ENCODE measurements at places on chromosomes 11 and 22.

DNA sequence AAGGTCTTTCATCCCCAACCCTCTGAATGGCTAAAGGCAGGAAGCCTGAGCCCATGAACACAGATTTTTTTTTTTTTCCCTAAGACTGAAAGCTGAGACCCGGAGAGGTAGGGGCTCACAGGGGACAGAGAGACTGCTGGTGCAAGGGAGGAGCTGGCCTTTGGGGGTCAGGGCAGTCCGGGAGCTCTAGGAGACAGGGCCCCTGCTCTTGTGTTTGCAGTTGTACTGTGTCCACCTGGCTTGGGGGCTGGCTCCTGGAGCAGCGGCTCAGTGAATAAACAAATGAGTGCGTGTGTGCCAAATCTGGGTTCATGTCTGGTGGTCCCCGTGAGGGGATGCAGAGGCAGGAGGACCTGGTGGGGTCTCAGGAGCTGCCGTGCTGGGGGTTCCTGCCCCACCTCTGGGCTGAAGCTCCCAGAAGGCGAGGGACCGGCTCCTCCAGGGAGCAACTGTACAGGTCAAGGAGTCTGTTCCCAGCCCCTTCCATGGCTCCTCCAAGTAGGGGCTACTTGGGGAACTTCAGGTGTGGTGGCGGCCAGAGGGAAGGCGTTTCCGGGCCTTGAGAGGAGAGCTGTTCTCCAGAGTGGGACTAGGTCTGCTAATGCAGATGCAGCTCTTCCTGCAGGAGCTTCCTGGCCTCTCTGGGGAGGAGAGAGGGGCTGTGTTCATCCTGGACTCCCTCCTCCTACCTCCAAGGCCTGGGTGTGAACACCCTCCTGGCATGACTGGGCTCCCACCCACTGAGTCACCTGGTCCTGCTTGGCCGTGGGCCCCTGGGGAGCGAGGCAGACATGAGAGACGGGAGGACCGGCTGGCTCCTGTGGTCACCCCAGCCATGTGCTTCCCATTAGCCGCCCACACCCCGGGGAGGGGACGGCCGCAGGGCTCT lies 57.6 kb downstream of the FBXO7 start:
- DNase-seq, result peak; percentile 92

DNA sequence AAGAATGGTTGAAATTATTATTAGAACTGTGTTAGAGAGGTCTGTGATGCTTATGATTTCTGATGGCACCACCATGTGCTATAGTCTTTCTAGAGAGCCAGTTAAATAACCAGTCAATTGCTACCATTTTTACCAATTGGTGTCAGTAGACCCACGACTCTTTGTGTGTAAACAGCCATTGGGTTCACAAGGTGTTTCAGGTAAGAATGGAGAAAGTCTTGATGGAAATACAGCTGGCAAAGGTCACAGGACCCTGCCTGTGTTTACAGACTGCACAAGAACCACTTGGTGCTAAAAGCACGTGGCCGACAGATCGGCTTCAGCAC lies 30.5 kb upstream of the OR10G7 start:
- DNase-seq, result no peak

GRCh38 chr11:2674658-2675131 lies 25.1 kb downstream of the KCNQ1OT1 start:
- no peak for DNase-seq

GRCh38 chr11:20105427-20105826 lies 54.8 kb downstream of the DBX1 start:
- no peak for DNase-seq

- no peak for DNase-seq
Observed at GRCh38 chr11:36092314-36093030, 148.6 kb downstream of the LDLRAD3 start.

All from left ventricle myocardium inferior (tissue), 1 donor.